AG09319 (cell line): ENCODE measurements at places on chromosomes 16 and 17.

GRCh38 chr17:34837876-34838478, 123.3 kb downstream of the CCT6B start:
- DNase-seq: no peak

GRCh38 chr17:540631-541030, 174.0 kb downstream of the VPS53 start:
- no peak for DNase-seq

DNA sequence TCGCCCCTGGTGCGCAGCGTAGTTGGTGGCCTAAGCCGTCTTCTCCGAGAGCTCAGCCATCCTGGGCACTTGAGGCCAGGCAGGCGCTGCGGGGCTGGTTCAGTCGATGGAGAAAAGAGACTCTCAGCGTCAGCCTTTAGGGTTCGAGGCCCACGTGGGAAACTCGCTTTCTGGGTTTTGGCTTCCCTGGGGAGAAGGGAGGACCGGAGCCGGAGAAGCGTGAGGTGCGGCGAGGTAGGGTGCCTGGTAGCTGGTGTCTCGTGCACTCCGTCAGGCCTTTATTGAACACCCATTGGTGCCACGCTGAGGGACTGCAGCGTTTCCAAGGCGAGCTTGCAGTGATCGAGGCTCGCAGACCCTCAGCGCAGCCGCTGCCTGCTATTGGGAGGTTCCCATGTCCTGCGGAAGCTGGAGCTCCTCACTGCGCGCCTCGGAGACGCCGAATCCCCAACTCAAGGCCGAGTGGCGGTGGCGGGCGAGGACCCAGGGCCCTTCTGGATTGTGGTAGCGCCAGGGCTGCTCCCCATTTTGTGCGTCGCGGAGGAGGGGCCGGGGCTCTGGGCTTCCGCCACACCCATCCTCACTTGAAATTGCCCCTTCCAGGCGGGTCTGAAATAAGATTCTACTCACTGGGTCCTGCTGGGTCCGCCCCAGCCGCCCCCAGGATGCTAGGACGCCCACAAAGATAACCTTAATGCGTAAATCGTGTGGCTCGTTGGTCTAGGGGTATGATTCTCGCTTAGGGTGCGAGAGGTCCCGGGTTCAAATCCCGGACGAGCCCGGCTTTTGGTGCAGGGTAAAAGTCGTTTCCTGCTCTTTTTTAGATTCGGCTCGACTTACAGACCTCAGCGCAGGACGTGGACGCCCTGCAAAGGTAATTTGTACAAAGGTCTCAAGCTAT, 1.2 kb downstream of the OR1F1 start:
- DNase-seq: no peak

GRCh38 chr16:85643631-85644030, 30.5 kb downstream of the GSE1 start:
- no peak for DNase-seq

GRCh38 chr16:66996324-66996982, 8.1 kb downstream of the CES4A start:
- DNase-seq: peak; percentile 69

GRCh38 chr16:84050316-84050715, 7.7 kb upstream of the SLC38A8 start:
- no peak for DNase-seq

DNA sequence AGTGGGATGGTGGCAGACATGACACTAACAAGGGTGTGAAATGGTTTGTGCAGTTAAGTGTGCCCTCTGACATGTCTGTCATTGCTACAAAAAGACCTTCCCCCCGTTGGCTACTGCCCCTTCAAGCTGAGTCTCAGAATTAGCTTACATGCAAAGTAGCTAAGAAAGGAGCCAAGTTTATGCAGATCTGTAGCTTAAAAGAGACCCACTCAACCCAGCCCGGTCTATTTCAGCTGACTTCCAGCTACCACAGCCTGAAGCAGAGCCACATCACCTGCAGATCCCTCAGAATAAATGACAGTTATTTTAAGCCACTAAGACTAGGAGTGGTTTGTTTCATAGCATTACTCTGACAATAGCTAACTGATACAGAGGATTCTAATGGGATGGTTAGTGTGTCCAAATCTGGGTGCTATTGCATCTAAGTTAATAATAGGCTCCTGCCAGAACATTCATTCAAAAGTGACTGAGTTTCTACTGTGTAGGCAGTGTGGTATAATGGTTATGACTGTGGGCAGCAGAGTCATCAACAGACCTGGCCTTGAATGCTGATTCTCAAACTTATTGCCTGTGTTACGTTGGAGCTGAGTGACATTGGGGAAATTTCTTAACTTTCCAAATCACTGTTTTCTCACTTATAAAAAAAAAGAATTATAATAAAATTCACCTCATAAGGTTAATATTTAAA, 11.7 kb downstream of the C17orf67 start:
- DNase-seq: no peak

DNA sequence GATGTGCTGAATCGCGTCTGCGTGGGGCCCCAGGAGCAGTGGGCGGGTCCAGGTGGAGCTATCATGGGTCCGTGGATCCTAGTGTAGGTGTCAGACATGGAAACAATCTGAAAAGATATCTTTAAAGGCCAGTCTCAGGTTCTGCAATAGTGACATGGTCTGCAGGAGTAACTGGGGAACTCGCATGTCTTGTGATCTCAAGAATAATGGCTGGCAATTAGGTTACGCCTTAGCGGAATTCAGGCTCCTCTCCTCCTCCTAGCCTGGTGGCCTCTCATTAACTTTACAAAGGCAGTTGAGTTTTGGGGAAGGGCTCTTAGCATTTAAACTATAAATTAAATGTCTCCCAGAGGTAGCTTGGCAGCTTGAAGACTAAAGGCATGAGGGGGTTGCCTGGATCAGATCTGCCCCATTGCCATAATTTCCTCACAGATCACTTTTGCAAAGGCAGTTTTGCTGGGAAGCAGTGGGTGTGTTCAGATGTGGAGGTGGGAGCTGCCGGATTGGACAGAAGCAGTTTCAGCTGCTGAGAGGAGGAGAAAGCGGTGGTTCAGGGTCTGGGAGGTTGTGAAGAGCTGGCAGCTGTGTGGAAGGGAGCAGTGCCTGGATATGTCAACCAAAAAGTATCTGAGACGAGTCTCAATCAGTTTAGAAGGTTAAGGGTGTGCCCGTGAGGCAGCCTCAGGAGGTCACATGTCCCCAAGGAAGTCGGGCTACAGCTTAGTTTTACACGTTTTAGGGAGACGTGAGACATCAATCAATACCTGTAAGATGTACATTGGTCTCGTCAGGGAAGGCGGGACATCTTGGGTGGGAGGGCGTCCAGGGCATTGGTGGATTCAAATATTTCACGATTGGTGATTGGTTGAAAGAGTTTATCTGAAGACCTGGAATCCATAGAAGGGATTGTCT, 2.7 kb downstream of the TBCD start:
- no peak for DNase-seq

- no peak for DNase-seq
These were observed 522.9 kb downstream of the HS3ST4 start for GRCh38 chr16:26214581-26215174.

- no peak for DNase-seq
These were observed 15.5 kb downstream of the AXIN2 start for GRCh38 chr17:65545705-65546523.

GRCh38 chr17:69326377-69327059, 415 bp downstream of the ABCA5 start:
- DNase-seq: no peak

- DNase-seq: no peak
These were observed 13.1 kb downstream of the HOXB4 start for GRCh38 chr17:48565022-48565554.

DNA sequence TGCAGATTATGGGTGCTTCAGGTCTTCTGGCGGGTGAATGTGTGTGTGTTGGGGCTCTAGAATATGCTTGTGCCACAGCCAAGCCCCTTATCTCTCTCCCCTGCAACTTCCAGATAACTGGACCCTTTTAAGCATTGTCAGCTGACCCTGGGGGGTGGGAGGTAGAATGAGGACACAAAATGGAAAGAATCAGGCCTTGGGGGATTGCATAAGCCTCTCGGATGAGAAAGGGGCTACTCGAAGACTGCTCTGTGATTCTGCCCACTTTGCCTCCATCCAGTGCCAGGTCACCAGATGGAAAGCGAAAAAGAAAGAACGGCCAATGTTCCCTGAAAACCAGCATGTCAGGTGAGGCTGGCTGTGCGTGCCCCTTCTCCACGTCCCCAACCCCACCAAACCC, 13.8 kb downstream of the THRA start:
- DNase-seq: no peak

GRCh38 chr16:1779234-1779701, 3.1 kb downstream of the SPSB3 start:
- no peak for DNase-seq

DNA sequence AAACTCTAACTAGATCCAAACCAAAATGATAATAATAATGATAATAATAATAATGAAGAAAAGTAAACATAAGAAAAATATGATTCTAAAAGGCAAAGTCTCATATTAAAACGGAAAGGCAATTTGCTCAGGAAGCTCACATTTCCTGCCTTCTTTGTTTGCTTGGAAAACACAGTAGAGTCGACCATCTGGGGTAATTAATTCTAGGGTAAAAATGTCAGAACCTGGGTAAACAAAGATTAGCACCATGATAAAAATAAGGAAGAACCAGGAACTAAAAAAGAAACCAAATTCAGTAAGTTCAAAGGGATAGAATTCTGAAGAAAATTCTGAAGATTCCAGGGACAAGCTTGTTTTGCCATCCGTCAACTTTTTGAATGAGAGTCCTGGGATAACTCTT, 16.2 kb downstream of the KRABD2 start:
- DNase-seq: no peak

DNA sequence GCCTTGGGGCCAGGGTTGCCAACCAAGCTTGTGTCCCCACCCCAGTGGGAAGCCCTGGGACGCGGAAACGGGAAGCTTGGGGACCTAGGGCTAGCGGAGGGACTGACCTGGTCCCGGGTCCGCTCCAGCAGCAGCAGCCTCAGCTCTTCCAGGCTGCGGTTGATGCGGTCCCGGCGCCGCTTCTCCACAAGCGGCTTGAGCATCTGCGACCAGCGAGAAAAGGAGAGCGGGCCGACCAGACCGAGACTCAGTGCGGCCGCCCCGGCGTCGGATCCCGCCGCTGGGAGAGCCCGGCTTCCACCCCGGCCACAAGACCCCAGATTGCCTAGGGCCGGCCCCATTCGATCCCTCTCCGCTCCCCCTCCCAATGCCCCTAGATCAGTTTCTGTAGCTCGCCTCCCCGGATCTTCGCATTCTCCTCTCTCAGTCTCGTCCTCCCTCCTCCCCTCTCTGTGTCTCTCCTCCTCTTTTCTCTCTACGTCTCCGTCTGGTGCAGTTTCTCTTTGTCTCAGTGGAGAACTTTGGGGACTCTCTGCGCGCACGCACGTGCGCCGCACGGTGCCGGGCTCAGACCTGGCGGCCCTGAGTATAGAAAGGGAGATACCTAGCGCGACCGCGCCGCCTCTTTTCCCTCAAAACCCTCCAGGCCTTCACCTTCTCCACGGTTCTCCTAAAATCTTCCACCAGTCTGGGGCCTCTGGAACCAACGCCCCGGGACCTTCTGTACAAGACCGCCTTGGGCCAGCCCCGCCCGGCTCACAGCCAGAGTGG, 797 bp downstream of the HES7 start:
- no peak for DNase-seq

GRCh38 chr17:7864995-7865650, 7.3 kb downstream of the CYB5D1 start:
- no peak for DNase-seq

GRCh38 chr16:53741546-53741945, 37.6 kb downstream of the FTO start:
- no peak for DNase-seq

- DNase-seq: no peak
These were observed 114.6 kb upstream of the MED13 start for GRCh38 chr17:62179525-62180161.

- DNase-seq: no peak
These were observed 32.5 kb downstream of the MARF1 start for GRCh38 chr16:15610369-15610871.

GRCh38 chr17:63024716-63025115, 58.7 kb downstream of the TANC2 start:
- no peak for DNase-seq

DNA sequence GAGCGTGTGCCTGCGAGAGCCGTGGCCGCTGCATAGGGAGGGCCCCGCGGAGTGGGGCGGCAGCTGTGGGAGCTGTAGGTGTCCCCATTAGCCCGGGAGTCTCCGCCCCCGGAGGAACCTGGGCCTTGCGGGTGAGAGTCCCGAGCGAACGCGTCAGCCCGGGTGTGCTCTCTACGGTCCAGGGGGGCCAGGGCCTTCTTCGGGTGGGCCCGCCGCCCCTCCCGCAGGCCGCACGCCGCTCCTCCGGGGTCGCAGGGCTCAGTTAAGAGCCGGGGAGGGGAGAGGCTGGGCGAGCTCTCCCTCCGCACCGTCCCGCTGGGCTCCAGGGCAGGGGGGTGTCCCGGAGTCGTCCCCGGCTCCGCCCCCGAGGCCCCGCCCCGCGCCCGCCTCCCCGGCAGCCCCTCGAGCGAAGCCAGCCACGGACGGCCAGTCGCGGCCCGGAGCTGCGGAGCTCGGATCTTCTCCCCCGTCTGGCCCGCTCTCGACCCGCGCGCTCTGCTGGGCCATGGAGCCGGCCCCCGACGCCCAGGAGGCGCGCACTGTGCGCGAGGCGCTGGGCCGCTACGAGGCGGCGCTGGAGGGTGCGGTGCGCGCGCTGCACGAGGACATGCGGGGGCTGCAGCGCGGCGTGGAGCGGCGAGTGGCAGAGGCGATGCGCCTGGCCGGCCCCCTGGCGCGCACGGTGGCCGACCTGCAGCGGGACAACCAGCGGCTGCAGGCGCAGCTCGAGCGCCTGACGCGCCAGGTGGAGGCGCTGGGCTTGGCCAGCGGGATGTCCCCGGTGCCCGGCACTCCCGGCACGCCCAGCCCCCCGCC, at the start of gene SMTNL2:
SMTNL2 (plus strand) TSS at position 429 of the 816 bp plus-strand sequence; CDS start at position 506, 77 bp downstream.
- no peak for DNase-seq

DNA sequence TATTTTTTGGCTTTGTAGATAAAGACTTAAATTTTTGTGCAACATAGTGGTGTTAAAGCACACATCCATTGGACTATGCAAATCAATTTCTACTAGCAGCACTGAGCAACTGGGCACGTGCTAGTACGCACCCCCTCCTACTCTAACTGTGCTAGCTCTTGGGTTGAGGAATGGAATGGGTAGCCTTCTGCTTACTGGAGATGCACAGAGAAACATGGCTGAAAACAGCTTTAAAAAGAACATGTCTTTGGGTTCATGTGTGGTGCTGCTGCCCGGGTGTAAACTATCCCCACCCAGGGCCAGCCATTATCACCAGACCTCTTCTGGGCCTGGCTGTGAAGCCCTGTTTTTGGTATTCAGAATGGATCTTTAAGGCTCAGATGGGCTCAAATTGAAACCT, 7.3 kb downstream of the ESRP2 start:
- DNase-seq: no peak

GRCh38 chr16:49854188-49854795, 1.6 kb downstream of the ZNF423 start:
- no peak for DNase-seq
